ENCODE measurements at places on chromosomes 12 and 14. TPM values are rescaled to one million over a fixed set of nuclear protein-coding genes. Genes with fewer than 3 reads are reported as not detected.

Gene RDH5
- polyA plus RNA-seq = 22.8 TPM

GRCh38 chr12:67630373-67631088 is 18.0 kb upstream of the DYRK2 start:
- DNase-seq = no peak

DNA sequence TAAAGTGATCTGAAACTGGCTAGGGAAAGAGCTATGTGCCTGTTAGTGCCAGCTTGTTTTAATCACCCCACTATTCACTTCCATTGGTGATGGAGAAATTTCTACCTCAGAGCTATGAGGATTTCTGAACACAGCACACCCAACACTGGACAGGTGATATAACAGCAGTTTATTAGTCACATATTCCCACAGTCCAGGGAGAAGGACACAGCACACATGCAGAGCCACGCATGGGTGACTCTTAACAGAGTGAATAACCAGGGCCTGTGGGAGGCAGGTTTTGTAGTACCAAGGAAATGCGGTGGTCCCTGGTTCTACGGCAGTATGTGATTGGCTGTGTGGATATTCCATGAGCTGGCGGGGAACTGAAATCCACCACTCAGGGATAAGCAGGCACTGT is 455.1 kb downstream of the BTG1 start:
- DNase-seq = no peak

GRCh38 chr14:100578552-100578951 is 8.7 kb downstream of the BEGAIN start:
- no peak for DNase-seq

DNA sequence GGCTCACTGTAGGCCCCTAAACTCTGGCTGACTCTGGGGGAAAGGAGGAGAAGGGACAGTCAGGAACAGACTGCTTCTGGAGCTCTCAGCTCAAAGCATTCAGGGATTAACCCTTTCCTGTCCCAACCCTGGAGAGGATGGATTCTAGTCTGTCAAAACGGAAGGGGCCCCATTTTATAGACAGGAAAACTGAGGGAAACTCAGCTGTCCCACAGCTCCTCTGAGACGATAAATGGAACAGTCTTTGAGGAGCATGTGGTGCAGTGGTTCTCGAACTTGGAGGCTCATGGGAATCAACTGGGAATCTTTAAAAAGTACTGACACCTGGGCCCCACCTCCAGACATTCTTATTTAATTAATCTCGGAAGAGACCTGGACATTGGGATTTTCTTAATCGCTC is 23.7 kb downstream of the SRRM4 start:
- no peak for DNase-seq

DNA sequence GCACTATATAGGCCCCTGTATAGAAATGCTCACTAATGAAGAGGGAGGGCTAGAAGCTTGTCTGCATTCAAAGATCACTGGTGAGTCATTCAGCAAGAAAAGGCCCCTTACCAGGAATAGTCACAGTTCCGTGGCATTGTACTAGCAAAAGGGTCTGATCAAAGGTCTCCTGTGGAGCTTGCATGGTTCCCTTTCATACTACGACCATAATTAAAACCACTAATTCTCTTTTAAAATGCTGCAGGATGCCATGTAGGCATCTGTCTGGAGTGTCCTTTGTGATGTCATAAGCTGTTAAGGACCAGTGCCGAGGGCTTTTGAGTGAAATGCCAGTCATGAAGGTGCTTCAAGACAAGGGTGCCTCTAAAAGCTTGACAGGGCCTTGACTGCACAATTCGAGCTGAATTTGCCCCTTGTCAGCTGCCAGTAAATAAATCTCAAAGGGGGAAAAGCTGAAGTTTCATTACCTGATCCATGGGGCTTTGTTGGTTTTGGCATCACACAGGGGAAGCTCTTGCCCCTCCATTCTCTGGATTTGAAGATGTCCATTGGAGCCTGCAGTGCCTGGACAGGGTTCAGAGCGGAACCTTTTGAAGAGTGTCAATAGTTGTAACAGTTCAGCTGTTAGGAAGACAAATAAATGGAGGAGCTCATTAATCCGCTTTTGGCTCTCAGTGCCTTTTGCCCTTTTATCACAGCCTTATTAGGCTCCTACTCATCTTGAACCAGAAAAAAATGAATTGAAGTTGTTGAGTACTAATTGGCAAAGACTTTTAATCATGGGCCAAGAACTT is 69.1 kb downstream of the TMEM260 start:
- no peak for DNase-seq

DNA sequence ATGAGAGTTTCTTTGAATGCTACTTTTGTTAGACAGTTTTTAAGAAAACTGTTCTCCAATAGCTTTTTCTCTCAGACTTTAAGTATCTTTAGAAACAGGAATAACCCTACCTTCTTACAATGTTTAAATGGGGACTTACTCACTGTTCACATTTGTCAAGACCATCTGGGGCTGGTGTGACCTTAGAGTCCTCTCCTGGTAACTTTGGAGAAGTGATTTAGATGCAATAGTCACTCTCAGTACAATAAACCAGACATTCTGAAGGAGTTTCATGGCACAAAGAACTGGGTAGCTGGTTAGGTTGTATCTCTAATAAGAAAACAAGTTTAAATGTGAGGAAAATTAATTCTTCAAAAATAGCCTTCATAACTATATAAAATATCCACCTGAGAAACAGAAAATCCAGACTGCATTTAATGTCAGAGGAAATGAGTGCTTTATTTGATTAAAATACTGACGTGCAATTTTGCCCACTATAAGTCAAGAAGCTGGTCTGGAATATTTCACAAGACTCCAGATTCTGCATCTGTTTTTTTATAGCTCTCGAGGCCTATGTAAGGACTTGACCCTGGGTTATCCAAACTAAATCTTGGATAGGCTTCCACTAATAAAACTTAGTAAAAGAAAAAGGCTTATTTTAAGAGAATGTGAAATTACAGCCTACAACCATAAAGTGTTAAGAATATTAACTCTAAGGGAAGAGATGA is 108.7 kb downstream of the PTGER2 start:
- no peak for DNase-seq
